ENCODE measurements at places on chromosomes 13 and 19.

DNA sequence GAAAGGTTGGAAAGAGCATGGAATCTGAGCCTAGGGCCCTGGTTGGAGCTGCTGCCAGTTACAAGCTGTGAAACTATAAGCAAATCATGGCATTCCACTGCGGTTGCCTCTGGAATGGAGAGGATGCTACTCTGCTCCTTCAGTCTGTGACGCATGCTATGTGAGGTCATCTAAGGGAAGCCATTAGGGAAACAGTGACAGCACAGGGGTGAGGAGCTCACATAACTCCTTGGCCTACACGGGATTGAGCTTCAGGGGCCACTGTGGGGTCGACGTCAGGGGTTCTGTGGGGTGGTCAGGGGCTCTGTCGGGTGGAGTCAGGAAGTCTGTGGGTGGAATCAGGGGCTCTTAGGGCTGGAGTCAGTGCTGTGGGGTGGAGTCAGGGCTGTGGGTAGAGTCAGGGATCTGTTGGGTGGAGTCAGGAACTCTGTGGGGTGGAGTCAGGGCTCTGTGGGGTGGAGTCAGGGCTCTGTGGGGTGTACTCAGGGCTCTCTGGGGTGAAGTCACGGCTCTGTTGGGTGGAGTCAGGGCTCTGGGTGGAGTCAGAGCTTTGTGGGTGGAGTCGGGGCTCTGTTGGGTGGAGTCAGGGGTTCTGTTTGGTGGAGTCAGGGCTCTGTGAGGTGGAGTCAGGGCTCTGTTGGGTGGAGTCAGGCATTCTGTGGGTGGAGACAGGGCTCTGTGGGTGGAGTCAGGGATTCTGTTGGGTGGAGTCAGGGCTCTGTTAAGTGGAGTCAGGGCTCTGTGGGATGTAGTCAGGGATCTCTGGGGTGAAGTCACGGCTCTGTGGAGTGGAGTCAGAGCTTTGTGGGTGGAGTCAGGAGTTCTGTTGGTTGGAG is 35.8 kb upstream of the MEDAG start:
- no peak for DNase-seq

GRCh38 chr19:21321134-21321533 is 8.1 kb downstream of the ZNF708 start:
- no peak for DNase-seq

DNA sequence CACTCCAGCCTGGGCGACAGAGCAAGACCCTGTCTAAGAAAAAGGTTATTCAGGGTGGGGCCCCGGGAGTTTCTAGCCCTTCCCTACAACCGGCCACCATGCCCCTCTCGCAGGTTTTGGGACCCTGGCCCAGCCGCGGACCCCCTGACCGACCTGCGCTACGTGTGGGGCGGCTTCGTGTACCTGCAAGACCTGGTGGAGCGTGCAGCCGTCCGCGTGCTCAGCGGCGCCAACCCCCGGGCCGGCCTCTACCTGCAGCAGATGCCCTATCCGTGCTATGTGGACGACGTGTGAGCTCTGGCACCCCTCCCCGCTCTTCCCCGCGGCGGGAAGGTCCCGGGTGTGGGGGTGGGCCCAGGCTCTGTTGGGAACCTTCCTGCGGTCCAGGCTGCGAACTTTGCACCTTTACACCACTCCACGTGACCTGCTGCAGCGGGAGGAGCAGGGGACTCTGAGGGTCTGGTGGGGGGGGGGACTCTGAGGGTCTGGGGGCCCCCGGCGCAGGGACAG is 6.3 kb downstream of the ABCA7 start:
- DNase-seq, result no peak

- peak; percentile 93 for DNase-seq
These were observed 33.2 kb downstream of the CCNE1 start for GRCh38 chr19:29844891-29845573.

GRCh38 chr13:72462726-72463125 is 264.7 kb downstream of the MZT1 start:
- DNase-seq, result no peak

DNA sequence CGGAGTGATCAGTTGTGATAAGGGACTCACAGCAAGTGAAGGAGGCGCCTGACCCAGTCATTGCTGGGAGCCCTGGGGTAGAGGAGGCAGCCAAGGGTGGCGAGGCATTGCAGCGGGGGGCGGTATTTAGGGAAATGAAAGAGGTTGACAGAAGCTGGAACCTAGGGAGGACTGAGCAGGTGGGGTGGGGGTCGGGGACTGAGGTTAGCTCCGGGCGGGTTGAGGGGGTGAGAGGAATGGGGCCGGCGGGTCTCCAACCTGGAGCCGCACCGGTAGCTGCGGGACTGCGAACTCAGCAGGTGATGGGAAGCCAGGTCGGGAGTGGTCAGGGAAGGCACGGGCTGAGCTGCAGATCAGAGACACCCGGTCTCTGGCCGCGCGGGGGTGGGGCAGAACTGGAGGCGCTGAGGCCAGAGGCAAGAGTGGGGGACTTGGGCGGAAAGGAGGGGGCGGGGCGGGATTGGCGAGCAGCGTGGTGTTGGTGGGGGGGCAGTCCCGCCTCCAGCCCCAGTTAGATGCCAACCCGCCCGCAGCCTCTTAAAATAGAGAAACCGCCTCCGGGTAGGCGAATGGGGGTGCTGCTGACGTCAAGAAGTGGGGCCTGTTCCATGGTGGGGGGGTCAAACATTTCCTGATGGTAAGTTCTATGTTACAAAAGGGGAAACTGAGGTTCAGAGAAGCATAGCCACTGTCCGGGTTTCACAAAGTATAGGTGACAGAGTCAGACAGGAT is 1.5 kb downstream of the MAST3 start:
- DNase-seq, result no peak

DNA sequence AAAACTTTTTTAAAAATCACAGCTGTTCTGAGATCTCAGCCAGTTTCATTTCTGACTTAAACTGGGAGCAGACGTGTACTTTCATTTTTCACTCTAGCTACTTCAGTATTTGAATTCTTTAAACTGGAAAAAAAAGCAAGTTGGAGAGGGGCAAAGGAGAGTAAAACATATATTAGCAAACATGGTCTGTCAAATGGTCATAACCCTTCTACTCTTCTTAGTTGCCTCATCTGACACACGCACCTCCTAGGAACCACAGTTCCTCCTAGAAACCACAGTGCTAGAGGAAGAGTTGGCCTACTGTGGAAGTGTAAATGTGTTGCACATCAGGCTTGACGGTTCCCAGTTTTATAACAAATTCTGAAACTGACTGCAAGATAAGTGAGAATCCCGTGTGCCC is 47.2 kb downstream of the TM9SF2 start:
- DNase-seq, result no peak

DNA sequence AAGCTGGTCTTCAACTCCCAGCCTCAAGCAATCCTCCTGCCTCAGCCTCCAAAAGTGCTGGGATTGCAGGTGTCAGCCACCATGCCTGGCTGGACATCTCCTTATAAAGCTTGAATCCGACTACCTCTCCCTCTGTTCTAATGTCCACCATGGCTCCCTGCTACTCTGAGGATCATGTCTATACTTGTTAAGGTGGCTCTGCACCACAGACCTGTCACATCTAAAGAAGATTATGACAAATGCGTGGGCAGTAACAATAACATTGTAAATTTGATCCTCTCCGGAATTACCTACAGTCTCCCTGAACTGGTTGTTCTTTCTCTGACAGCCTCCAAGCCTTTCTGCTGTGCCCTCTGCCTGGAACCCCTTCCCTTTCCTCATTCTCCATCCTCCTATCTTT is 1.8 kb downstream of the NXNL1 start:
- DNase-seq, result no peak

GRCh38 chr19:14165990-14166830 is 29.8 kb upstream of the ASF1B start:
- DNase-seq, result no peak

- DNase-seq, result peak; percentile 36
These were observed 2.2 kb downstream of the BST2 start for GRCh38 chr19:17402982-17403855.

DNA sequence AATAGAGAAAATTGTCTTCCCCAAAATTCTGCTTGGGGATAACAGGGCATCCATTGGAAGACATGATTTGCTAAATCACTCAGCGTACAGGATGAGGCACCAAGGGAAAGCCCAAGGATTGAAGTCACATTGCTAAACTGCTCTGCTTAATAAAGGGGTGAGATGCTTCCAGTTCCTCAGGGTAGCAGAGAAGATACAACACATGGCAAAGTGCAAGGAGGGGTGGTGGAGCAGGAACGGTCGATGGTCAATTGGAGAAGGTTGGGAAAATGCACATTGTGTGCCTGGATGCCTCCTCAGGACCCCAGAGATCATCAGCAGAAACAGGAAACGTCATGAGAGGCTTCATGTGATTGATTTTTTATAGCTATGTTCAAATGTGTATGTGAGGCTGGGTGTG is 116.3 kb upstream of the SOX1 start:
- DNase-seq, result no peak

DNA sequence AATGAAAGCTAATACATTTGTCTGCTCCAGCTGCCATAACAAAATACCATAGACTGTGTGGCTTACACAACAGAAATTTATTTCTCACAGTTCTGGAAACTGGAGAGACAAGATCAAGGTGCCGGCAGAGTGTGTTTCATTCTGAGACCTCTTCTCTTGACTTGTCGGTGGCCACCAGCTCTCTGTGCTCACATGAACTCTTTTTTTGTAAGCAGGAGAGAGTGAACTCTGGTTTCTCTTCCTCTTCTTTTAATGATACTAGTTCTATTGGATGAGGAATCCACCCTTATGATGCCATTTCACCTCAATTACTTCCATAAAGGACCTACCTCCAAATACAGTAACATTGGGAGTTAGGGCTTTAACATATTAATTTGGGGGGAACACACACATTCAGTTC is 11.7 kb downstream of the KCTD12 start:
- DNase-seq, result no peak

- no peak for DNase-seq
These were observed 2.8 kb upstream of the ARL11 start for GRCh38 chr13:49625392-49626079.

DNA sequence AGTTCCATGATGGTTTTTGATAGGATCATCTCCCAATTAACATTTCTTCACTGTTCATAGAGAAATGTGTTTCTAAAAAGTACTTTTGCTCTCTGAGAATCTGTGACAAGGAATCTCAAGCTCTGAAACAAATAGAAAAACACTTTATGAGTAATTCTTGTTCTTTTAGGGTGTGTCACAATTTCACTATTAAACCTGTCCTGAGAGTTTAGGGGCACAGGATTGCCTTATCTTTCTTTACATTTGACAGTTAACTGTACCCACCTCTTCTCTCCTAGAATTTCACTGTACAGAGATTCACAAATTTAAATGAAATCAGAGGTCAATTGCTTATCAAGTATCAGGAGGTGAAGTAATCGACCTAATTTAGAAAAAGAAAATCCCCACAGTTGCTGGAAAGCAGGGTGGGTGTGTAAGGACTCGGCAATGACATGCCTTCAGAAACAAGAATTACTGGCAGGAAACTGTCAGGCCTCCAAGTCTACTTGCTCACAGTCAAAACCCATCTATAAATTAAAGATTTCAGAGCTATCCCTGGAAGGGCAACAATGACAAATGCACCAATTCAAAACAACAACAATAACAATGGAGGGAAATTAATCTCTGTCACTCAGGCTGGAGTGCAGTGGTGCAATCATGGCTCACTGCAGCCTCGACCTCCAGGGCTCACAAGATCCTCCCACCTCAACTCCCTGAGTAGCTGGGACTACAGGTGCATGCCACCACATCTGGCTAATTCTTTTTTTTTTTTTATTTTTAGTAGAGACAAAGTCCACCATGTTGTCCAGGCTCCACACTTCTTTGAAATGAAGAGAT is 250.2 kb downstream of the ABCC4 start:
- no peak for DNase-seq

GRCh38 chr13:67013709-67014108 is 216.4 kb downstream of the PCDH9 start:
- no peak for DNase-seq

- no peak for DNase-seq
These were observed 19.3 kb downstream of the ZSWIM4 start for GRCh38 chr19:13814550-13814949.

GRCh38 chr19:51367255-51367564 is 1.0 kb upstream of the ETFB start:
- DNase-seq, result no peak

DNA sequence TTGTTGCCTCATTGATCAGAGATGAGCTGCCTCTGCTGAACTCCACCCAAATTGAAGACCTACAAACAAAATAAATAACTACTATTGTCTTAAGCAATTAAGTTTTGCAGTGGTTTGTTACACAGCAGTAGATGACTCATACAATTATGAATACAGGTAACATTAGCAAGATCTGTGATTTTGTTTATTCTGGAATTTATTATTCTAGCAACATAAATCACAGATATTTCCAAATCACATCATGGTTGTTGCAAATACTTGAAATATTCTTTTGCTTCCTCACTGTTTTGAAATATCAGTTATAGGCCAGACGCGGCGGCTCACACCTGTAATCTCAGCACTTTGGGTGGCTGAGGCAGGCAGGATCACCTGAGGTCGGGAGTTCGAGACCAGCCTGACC is 13.1 kb upstream of the LMTK3 start:
- DNase-seq, result no peak

GRCh38 chr13:82878536-82878935 is 1003.7 kb downstream of the SLITRK1 start:
- DNase-seq, result no peak

GRCh38 chr19:51468545-51468920 is 9.8 kb upstream of the CEACAM18 start:
- no peak for DNase-seq

- no peak for DNase-seq
These were observed 1.3 kb downstream of the NFIX start for GRCh38 chr19:12996406-12997094.

DNA sequence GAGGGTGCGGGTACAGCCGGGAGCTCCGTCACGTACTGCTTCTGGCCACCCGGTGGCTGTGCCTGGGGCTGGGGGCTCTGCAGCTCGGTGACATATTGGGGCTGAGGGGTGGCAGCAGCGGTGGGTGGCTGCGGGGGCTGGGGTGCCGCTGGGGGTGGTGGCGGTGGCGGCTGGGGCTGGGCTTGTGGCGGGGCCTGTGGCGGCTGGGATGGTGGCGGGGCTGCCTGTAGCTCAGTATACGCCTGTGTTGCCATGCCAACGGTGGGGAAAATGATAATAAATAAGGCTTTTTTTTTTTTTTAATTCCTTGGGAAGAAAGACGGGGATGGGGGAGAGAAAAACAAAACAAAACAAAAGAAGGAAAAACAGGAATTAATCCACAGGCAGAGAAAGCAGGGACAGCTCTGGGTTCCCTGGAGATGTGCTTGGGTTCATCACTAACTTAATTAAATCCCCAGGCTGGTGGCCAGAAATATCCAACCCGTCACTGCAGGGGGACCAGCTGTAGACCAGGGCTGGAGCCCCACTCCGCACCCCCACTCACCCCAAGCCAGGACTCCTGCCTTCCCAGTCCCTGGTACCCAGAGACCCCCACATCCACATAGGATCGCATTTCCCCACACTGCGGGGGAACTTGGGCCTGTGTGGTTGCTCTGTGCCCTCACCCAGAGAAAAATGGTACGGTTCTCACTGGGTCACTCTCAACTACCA is 12.4 kb downstream of the RFX1 start:
- no peak for DNase-seq

GRCh38 chr19:47019431-47020041 is at the start of gene NPAS1:
NPAS1 (plus strand) TSS chr19:47019837; CDS start chr19:47021048, 1,211 bp downstream.
- DNase-seq, result no peak

- no peak for DNase-seq
These were observed 360.3 kb upstream of the ZNF507 start for GRCh38 chr19:31985001-31985605.

GRCh38 chr13:91659256-91660075 is 261.0 kb downstream of the GPC5 start:
- DNase-seq, result no peak

Data from effector CD4-positive, alpha-beta T cell (primary cell).